ENCODE measurements at places on chromosomes 16 and 17. TPM values are rescaled to one million over a fixed set of nuclear protein-coding genes. Genes with fewer than 3 reads are reported as not detected.
A peak's percentile ranks its signal among the peaks of the same experiment; 100 is the strongest.

- DNase-seq = no peak
These were observed 16.4 kb upstream of the CD79B start for GRCh38 chr17:63948521-63948920.

The TERB1 gene
- under 0.01 TPM for total RNA-seq

DNA sequence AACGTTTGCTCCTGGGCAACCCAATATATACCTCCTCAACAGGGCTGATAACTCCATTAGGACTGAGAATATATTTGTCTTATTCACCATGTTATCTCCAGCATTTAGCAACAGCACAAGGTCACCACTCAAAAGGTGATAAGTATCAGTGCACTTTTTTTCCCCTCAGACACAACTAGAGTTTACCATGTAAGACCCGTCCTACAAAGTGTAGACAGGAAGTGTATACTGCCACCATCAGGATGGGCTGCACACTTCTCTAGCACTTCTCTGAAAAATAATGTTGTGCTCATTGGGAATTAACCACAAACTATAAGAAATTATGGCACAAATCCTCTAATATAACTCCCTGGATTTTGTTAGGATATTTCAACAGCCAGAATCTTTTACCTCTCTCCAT lies 5.7 kb upstream of the VAT1L start:
- peak; percentile 46 for DNase-seq

The CDH8 gene
- not detected for total RNA-seq

The CBLN1 gene
- not detected for total RNA-seq

The KRT31 gene
- not detected for total RNA-seq

- DNase-seq = no peak
These were observed 120.2 kb upstream of the RPL38 start for GRCh38 chr17:74083321-74083720.

The ACSM2A gene
- total RNA-seq = not detected

The PDILT gene
- total RNA-seq = not detected

The CHD9NB gene
- total RNA-seq = 1.1 TPM

DNA sequence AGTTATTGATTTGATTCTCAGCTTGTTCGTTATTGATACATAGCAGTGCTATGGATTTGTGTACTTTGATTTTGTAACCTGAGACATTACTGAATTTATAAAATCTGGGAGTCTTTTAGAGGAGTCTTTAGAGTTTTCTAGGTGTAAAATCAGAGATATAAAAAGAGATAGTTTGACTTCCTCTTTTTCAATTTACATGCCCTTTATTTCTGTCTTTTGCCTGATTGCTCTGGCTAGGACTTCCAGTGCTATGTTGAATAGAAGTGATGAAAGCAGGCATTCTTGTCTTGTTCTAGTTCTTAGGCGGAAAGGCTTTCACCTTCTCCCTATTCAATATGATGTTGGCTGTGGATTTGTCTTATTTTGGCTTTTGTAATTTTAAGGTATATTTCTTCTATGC lies 106.2 kb downstream of the PHKB start:
- DNase-seq = no peak

The CRYBA1 gene
- total RNA-seq = not detected

DNA sequence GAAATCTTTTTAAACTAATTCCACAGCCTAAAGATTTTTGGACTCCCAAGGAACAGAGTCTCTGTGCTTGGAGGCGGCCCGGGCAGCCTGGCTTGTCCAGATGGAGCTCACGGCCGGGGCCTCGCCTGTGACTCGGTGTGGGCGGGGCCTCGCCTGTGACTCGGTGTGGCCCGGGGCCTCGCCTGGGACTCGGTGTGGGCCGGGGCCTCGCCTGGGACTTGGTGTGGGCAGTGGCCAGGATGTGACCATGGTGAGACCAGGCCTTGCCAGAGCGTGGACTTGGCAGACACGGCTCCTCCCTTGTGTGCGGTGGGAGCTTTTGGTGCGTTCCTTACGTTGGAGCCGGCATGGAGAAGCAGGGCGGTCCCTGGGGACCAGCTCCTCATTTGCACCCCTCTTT lies 92.3 kb downstream of the METRNL start:
- DNase-seq = no peak

DNA sequence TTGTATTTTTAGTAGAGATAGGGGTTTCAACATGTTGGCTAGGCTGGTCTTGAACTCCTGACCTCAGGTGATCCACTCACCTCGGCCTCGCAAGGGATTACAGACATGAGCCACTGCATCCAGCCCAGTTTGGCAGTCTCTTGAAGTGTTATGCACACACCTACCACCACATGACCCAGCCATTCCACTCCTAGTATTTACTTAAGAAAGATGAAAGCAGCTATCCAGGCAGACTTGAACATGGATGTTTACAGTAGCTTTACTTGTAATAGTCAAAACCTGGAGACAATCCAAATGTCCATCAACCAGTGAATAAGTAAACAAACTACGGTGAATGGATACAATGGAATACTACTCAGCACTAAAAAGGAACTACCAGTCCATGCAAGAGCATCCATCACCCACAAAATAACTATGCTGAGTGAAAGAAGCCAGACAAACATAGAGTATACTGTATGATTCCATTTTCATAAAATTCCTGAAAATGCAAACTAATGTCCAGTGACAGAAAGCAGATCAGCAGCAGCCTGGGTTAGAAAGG lies 37.8 kb upstream of the RASD1 start:
- DNase-seq = no peak

The PRR15L gene
- total RNA-seq = not detected

- DNase-seq = no peak
These were observed 160.6 kb downstream of the CYB561 start for GRCh38 chr17:63285551-63285950.

DNA sequence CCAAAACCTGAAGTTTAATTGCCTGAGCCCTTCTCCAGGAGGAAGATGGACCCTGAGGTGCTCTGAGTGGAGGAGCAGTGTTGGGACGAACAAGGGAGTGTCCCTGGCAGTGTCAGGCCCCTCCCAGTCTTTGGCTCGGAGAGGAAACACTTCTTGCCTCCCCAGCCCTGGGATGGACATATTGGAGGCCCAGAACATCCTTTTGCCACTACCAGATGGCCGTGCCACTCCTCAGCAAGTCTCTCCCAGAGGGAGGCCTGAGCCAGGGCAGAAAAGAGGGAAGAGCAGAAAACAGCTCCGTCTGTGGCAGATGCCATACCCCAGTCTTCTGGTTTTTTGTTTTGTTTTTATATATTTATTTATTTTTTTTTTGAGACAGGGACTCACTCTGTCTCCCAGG lies 91.5 kb upstream of the CRHR1 start:
- DNase-seq = no peak

- DNase-seq = no peak
These were observed 164.0 kb downstream of the LAT start for GRCh38 chr16:29148867-29149272.

The TVP23B gene
- total RNA-seq = 99.2 TPM

The CHST5 gene
- not detected for total RNA-seq

The KRT16 gene
- total RNA-seq = not detected

DNA sequence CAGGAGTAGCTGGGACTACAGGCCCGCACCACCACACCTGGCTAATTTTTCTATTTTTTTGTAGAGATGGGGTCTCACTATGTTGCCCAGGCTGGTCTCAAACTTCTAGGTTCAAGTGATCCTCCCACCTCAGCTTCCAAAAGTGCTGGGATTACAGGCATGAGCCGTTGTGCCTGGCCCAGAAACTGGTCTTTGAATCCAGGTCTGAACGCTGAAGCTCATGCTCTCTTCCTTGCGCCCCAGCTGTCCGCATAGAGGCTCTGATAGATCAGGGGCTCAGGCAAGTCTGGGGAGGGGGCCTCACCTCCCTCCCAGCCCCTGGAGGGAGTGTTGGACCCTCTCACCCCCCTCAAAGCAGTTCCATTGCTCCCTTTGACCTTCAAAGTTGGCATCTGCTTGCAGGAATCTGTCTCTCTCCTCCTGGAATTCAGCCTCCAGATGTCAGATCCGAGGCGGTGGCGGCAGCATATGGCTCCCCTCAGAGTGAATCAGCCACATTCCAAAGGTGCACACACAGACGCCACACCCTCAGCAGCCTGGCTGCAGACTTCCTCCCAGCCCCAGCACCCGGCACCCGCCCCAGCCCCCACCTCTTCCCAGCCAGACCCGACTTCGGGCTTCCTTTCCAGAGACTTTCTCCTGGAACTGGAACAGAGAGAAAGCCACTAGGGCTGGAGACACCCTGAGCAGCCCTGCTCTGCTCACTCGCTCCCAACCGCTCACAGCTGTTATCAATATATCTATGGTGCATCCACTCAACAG lies 16.9 kb upstream of the GLIS2 start:
- DNase-seq = peak; percentile 94

The TBC1D3C gene
- not detected for total RNA-seq

The ANKRD40CL gene
- total RNA-seq = not detected

DNA sequence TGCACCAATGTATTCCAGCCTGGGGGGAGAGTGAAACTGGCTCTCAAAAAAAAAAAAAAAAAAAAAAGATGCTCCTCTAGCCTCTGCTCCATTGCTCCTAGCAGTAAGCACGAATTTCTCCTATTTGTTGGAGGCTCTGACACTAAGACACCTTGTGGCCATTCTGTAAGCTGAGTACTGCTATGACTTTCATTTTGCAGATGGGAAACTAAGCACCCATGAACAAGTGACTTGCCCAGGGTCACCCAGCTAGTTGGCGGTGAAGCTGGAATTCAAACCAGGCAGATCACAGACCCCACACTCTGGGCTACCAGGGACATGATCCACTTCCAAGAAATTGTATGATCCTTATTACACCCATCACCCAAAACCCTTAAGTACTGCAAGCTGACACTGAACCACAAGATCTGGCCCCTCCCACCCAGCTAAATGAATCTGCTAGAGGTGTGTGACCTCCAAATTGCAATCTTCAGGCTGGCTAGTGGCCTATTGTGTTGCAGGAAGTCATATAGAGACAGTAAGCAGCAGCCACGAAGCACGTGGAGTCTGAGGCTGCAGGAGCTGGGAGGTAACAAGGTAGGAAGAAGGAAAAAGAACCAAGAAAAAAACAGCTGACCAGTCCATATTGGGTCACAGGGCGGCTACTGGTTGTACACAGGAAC lies 209.4 kb downstream of the XYLT1 start:
- DNase-seq = no peak

GRCh38 chr17:55794725-55795482 lies 44.1 kb downstream of the PCTP start:
- DNase-seq = no peak

The C1QL1 gene
- total RNA-seq = 0.28 TPM

The DPEP1 gene
- not detected for total RNA-seq

GRCh38 chr16:17866996-17867395 lies 396.2 kb upstream of the XYLT1 start:
- no peak for DNase-seq

- DNase-seq = no peak
These were observed 2.0 kb downstream of the NCBP3 start for GRCh38 chr17:3843935-3844516.

DNA sequence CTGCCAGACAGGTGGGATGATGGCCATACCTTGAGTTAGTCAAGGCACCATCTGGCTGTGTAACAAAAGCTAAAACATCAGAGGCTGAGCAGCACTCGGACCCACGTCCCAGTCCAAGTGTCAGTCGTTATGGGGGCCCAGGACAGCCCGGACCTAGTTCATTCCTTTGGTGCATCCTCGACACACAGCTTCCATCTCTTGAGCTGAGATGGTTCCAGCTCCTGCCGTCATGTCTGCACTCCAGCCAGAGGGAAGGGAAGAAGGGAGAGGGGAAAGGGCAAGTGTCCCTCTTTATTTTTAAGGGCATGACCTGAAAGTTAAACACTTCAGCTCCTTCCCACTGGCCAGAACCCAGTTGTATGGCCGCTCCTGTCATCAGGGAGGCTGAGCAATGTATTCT lies 218.0 kb downstream of the SEC14L1 start:
- no peak for DNase-seq

The POLR2A gene
- 56.6 TPM for total RNA-seq

The BEAN1 gene
- not detected for total RNA-seq

DNA sequence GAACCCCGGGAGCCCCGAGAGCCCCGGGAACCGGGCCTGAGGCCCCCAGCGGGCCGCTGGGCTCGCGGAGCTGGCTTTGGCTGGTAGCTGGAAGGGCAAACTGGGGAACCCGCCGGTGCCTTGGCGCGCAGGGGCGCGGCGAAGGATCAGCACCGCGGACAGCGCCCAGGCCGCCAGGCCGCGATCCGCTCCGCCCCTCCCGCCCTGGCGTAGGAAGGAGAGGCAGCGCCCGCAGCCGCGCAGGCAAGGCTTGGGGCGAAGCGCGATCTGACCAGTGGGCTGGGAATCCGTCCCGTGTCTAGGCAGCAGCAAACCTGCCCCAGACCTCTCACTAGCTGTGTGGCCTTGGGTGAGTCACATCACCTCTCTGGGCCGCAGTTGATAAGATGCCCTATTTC lies 331 bp upstream of the CCDC92B start:
- peak; percentile 57 for DNase-seq

The DCXR gene
- total RNA-seq = 36.6 TPM

GRCh38 chr16:78755751-78756661 lies 656.6 kb downstream of the WWOX start:
- no peak for DNase-seq

DNA sequence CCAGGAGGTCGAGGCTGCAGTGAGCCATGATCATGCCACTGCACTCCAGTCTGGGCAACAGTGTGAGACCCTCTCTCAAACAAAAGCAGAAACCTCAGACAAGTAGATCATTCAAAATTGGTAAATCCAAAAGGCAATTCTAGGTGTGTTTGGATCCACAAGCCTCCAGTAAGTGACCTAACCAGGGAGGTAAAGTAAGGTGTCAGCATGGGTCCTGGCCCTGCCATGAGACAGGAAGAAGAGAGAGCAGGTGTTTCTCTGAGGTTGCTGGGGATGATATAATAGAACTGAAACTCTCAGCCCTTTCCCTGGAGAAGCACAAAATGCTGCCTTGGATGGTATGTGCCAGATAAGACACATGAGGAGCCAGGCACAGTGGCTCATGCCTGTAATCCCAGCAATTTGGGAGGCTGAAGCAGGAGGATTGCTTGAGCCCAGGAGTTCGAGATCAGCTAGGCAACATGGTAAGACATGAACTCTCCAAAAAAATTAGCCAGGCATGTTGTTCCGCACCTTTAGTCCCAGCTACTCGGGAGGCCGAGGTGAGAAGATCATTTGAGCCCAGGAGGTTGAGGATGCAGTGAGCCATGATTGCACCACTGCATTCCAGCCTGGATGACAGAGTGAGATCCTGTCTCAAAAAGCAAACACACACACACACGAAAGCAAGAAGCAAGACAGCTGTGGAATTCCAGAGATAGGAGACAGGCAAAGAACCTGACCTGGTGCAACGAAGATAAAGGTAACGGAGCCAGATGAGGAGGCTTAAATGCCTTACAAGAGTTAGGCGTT lies 6.5 kb downstream of the TM4SF5 start:
- peak; percentile 31 for DNase-seq

All from IMR-90 (cell line).